Parietal lobe (tissue), 2 donors: ENCODE measurements at places on chromosomes 7 and 10. TPM values are rescaled to one million over a fixed set of nuclear protein-coding genes. Genes with fewer than 3 reads are reported as not detected.

Gene LRIT1
- total RNA-seq: not detected

Gene PON1
- not detected for total RNA-seq

Gene FRMPD2
- 11.0 TPM for total RNA-seq

Gene ITPRID1
- 5.3 TPM for total RNA-seq

Gene ADARB2
- 8.8 TPM for total RNA-seq

Gene TRIM74
- total RNA-seq: not detected

Gene CYP3A7
- total RNA-seq: 0.31 TPM

Gene SPDYE2B
- not detected for total RNA-seq

Gene SPDYE9
- not detected for total RNA-seq

Gene NUTM2E
- total RNA-seq: 0.31 TPM

Gene ETV1
- 68.2 TPM for total RNA-seq

Gene TES
- 11.3 TPM for total RNA-seq

Gene NPC1L1
- total RNA-seq: not detected

Gene TAS2R5
- total RNA-seq: 13.5 TPM

Gene TSC22D4
- total RNA-seq: 6.6 TPM

Gene CFTR
- total RNA-seq: 0.94 TPM

Gene VSIR
- 2.5 TPM for total RNA-seq

Gene MSMB
- total RNA-seq: not detected

Gene GDF2
- total RNA-seq: not detected

Gene AMZ1
- total RNA-seq: 2.5 TPM

Gene ELMO1
- total RNA-seq: 145 TPM

Gene CBLL1
- total RNA-seq: 38.2 TPM

Gene INSYN2A
- 9.4 TPM for total RNA-seq

Gene SEMA3E
- 20.3 TPM for total RNA-seq

Gene GDF10
- 6.3 TPM for total RNA-seq

Gene TMEM243
- 3.1 TPM for total RNA-seq
